Gastroesophageal sphincter (tissue), 4 donors: ENCODE measurements at places on chromosomes 1 and 21. TPM values are rescaled to one million over a fixed set of nuclear protein-coding genes. Genes with fewer than 3 reads are reported as not detected.

PRDM16 gene
- total RNA-seq: 3.4 TPM

FALEC gene
- total RNA-seq: not detected

UMODL1 gene
- total RNA-seq: not detected

C1orf232 gene
- not detected for total RNA-seq

UBASH3A gene
- not detected for total RNA-seq

STYXL2 gene
- total RNA-seq: 0.16 TPM

POU3F1 gene
- not detected for total RNA-seq

OR2T4 gene
- total RNA-seq: not detected

TFF1 gene
- not detected for total RNA-seq

BGLAP gene
- total RNA-seq: not detected

MYOG gene
- not detected for total RNA-seq

ADAMTS4 gene
- 5.1 TPM for total RNA-seq

CHRM3 gene
- total RNA-seq: 108 TPM

HLX gene
- total RNA-seq: 10.5 TPM

CFAP74 gene
- total RNA-seq: not detected

AADACL4 gene
- not detected for total RNA-seq

INAVA gene
- total RNA-seq: 2.9 TPM

UTS2 gene
- total RNA-seq: 0.31 TPM

HSD11B1 gene
- total RNA-seq: 17.8 TPM

CXADR gene
- total RNA-seq: 1.2 TPM

FAM72B gene
- not detected for total RNA-seq

KLHDC7A gene
- total RNA-seq: not detected

ITSN1 gene
- 44.7 TPM for total RNA-seq
